NCI-H2029 (cell line): ENCODE measurements at places on chromosomes 2 and 18.

DNA sequence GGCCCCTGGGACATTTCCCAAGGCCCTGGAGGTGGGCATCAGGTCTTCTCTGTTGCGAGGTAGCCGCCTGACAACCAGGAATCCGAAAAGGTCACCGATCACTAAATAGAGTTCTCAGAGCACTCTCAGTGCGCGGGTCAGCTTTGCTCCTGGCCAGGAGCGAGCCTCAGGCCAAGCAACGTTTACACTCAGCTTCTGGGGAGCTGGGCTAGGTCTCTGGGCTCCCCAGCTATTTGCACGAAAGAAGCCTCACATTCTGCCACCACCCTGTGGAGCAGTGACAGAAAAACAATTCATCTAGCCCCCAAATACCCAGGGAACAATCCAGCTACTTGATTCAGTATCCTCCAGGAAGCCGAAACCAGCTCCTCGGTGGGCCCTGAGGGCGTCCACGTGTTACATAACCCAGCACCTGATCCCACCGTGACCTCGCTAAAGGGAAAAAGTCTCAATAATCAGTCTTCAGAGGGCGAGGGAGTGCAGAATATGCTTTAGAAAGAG is 3.3 kb downstream of the SH3BP4 start:
- no peak for DNase-seq

DNA sequence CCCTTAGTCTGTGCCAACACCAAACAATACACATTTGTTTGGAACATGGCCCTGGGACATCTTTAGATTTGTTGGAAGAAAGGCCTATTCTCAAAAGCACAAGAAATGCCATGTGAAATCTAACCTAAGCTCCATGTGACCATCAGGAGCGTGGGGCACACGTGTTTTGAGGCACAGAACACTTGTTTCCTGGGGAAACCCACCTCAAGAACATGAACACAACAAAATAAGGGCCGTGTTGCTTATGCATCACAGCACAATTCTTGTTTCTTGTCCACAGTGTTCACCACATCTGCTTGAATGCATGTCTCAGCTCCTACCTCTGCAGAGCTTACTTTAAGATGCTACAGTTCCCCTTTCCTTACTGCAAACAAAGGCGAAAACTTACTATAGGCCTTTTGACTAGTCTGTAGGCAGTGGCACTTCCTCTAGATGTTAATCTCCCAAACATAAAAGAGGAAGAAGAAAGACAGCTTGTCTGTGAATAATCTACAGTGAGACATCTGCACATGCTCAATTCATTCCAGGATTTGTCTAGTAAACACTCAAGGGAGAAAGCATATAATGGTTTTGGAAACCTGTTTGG is 165.0 kb downstream of the ANKRD44 start:
- DNase-seq, result peak; percentile 80

DNA sequence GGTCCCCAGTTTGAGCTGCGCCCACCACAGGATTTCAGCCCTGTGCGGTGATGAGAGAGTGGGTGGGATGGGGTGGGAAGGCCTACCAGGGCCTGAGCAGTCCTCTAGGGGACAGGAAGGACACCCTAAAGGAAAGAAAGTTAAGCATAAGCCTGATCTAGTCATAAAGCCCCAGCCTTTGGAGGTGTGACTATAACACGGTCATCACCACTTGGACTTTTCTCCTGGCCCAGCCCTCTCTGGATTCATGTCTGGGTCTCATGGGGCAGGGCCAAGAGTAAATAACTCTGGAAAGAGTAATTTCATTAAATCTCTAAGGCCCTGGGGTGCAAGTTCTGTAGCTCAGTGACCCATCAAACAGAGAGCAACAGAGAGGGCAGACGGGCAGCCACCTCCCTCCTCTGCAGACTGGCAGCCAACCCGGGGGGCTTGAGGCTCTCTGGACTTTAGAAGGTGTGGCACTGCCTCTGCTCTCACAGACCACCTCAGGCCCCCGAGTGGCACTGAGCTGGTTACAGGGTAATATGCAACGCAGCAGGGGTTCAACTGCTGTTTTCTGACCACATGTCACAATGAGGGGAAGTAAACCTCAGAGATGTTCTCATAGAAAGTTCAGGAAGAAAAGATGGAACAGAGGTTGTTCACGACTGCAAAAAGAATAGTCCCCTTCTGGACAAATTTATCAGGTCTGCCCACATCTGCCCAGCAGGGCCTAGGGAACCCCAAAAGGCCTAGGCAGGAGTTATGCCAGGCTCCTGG is 41.5 kb downstream of the TGFA start:
- no peak for DNase-seq

DNA sequence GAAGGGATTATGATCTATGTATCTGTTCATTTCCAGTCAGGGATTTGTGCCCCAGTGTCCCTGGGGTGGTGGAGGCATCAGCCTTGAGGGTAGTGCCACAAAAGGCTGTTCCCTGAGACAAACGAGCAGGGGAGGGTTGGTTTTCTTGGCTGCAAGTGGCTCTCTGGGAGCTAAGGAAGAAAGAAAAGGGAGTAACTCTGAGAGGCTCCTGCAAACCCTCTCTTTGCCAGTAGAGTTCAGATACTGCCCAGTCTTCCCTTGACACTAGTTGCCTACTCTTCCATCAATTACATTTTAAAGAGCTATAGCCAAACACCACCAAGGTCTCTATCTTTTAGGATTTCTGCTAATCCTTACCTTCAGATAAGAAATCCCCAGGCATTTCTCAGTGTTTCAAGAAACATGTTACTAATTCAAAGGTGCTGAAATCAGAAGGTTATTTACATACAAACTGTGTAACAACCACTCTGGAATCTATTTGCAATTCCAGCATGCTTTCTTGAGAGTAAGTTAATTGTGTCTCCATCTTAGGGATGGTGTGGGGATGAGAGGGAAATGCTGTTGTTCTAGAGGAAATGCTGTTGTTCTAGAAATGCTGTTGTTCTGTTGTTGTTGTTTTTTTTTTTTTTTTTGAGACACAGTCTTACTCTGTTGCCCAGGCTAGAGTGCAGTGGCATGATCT is 18.7 kb upstream of the KCTD1 start:
- DNase-seq, result no peak

DNA sequence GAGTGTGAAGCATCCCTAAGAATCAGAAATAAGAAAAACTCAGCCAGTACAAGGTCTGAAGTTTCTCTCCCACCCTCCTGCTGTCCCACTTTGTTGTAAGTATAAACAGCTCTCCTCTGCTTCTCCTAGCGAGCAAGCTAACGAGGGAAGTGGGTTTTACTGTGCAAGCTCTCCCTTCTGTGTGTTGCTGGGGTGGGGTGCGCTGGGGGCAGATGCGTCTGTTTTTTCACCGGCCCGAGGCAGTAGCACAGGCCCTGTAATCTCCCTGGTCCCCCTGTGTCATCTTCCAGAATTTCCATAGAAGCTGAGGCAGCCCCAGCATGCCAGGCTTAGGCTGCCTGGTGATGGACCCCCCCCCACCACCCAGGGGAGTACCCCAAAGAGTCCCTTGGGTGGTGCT is 9.4 kb upstream of the CXCR4 start:
- no peak for DNase-seq

DNA sequence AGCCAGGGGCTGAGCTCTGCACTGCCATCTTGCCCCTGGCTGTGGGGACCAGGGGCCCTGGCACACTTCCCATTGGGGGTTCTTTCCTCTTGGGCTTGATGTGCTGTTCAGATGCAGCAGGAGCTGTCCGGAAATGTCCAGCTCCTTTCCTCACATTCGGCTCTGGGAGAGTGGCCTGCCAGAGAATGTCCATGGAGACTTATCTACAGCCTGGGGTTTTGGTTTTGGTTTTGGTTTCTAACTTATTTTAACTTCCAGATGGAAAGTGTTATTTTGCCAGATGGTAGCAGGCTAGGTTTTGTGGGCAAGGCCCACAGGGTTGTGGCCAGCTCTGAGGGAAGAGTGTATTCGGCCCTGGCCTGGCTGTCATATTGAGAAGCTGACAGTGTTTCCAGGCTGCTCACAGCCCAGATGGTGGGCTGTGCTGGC is 177.3 kb downstream of the ANKRD30B start:
- no peak for DNase-seq

GRCh38 chr2:168517816-168518215 is 61.7 kb downstream of the CERS6 start:
- DNase-seq, result no peak

GRCh38 chr2:196718419-196719109 is 79.0 kb downstream of the CCDC150 start:
- DNase-seq, result no peak

GRCh38 chr18:41875094-41875780 is 79.8 kb upstream of the PIK3C3 start:
- DNase-seq, result no peak

- no peak for DNase-seq
Observed at GRCh38 chr18:55866886-55867285, 278.9 kb upstream of the TCF4 start.

- no peak for DNase-seq
Observed at GRCh38 chr2:70115646-70116442, 28.6 kb downstream of the PCBP1 start.

GRCh38 chr2:177147834-177148445 is 64.7 kb upstream of the HNRNPA3 start:
- no peak for DNase-seq

DNA sequence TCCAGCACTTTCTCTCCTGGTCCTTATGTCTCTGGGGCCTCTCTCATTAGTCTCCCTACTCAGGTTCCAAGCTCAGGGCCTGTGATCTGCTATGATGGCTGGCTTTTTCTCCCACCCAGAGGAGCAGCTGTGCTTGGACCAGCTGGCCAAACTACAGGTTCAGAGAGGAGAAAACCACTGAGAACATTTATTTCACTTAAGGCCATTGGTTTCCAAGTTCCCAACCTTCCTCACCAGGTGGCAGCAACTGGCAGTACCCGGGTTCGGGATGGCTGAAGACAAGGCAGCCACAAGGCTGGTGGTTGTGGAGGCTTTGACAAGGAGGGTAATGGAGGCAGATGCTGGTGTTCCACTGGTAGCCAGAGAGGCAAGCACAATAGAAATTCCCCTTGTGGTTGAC is 29.9 kb upstream of the SELENOI start:
- DNase-seq, result no peak

- DNase-seq, result no peak
Observed at GRCh38 chr2:144659731-144660275, 139.9 kb upstream of the ZEB2 start.

DNA sequence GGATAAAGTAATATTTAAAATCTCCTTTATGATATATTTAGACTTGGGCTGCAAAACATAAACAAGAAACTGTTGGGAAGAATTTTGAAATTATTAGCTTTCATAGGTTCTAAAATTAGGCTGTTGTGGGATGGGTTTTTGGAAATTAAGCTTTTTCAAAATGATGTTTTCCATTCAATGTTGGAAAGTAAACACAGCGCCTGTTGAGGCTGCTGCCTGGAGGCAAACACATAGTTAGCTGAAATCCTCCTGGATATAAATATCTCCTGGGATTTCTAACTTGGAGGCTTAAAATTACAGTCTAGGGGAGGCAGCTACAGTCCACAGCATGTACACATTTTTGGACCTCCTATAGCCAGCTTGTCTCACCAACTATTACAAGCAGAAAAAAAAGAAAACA is 197.3 kb downstream of the DCC start:
- DNase-seq, result no peak

- DNase-seq, result no peak
Observed at GRCh38 chr18:35075132-35075531, 33.9 kb downstream of the MAPRE2 start.

DNA sequence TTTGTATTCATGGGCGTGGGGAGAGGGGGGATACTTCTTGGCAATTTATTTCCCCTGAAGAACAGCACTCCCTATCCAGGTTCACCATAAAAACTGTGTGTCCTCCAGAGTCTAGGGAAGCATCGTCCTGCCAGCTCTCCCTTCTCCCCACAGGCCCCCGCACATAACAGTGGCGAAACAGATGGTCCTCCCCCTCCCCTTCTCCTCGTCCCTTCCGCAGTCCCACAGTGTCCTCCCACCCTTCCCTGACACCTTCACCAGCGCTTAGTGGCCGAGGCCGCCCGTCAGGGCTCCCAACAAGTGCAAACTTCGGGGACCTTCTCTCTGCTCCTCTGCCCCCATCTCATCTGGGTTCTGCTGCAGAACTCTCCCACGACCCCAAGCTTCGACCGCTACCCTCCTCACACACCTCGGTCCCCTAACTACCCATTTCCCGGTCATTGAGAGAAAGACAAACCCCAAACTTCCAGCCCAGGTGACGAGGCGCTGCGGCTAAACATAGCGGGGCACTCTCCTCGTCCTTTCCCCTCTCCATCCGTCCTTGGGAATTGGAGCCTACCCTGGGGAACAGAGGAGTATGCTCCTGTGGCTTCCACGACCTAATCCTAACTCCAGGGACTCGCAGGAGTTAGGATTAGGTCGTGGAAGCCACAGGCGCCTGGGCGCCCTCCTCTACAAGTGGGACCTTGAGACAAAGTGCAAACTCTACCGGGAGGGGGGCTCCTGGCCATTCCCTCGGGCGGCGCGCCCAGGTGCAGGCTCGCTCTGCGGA is 971 bp downstream of the ZNF385B start:
- DNase-seq, result no peak

DNA sequence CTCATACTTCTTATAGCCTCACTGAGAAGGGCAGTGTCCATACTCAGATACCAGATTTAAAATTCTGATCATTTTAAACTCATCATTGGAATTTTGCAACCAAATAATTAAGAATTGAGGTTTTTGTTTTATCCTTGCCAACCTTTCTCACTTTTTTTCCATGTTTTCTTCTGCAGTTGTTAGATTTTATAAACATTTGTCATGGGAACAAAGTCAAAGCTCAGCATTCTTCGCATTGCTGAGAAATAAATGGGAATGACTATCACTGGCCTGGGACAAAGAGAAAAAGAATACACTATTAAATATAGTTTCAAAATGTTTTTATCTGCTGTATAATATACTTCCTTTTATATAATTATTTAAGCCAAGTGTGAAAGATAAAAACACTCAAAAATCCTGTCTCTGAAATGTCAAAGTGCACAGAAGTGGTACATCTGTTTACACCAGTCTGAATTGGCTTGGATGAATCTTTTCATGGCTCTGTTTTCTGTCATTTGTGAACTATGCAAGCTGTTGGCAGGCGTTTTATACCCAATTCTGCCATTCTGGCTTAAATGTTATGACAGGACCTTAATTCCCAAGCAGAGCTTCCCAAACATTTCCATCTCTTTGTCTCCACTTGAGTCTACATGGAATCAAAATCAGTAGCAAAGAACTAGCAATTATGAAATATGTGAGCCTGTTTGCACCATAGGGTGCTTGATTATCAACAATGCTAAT is 249.3 kb upstream of the SYT4 start:
- no peak for DNase-seq

DNA sequence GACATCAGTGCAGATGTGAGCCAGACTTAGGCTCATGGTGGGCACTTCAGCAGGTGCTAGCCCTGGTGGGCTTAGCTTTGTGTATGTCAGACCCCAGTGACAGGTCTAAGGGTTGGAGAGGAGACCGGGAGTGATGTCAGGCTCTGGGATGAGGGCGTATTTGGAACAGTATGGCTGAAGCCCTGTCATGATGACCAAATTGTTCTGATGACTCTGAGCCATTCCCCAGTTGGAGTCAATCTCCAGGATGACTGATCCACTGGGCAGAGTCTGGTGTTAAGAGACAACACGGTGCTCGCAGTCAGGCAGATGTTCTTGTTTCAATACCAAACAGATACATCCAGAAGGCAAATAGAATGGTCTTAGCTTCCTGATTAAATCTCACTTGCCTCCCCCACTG is 241.5 kb downstream of the SOX11 start:
- DNase-seq, result no peak

- no peak for DNase-seq
Observed at GRCh38 chr18:10320791-10321190, 133.6 kb upstream of the APCDD1 start.
